ENCODE measurements at places on chromosomes 16 and 17. TPM values are rescaled to one million over a fixed set of nuclear protein-coding genes. Genes with fewer than 3 reads are reported as not detected.

- no peak for DNase-seq
Observed at GRCh38 chr17:31512796-31513195, 121.3 kb downstream of the RAB11FIP4 start.

GRCh38 chr17:1607971-1608320 is 20.7 kb downstream of the SLC43A2 start:
- no peak for DNase-seq

- DNase-seq, result no peak
Observed at GRCh38 chr17:66087073-66087472, 104.9 kb downstream of the CEP112 start.

GRCh38 chr16:84925092-84925772 is 86.1 kb downstream of the ZDHHC7 start:
- no peak for DNase-seq

- no peak for DNase-seq
Observed at GRCh38 chr16:2282866-2283555, 15.1 kb upstream of the RNPS1 start.

DNA sequence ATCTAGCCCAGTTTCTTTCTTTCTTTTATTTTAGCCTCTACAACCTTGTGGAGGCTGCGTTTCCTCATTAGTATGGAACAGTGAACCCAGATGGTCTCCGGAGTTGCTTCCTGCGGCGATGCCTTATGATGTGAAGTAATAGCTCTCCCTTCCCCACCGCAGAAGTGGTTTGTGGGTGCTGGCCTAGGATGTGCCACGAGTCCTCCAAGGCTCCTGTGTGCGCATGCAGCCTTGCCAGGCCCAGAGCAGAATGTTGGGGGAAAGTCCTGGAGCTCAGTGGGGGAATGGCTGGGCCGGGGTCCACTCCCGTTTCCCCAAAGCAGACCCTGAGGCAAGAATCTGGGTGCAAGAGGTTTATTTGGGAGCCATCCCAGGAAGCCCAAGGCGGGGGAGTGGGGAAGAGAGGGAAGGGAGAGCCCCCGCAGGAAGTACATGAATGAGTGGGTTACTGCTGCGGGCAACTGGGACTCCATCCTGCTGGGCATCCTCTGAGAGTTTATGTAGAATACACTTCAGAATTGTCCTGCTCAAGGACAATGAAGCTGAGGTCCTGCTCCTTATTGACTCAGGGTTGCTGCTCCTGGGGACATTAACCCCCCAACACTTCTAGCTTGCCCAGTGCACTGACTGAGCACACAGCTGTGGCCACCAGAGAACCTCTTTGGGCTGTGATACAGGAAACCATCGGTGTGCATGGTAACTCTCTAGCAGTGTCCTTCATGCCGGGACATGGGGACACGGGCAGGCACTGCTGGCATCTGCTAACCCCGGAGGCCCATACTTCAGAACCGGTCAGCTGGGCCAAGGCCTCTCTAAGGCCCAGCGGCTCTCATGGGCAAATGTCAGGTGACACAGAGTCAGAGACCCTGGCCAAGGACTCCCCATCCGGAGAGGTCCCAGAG is 3.7 kb upstream of the HCRT start:
- no peak for DNase-seq

GRCh38 chr16:89080196-89080853 is 13.3 kb upstream of the ACSF3 start:
- DNase-seq, result no peak

GRCh38 chr16:71311553-71312158 is 22.5 kb upstream of the CMTR2 start:
- no peak for DNase-seq

- DNase-seq, result peak; percentile 39
Observed at GRCh38 chr16:14097182-14097959, 26.3 kb downstream of the MRTFB start.

DNA sequence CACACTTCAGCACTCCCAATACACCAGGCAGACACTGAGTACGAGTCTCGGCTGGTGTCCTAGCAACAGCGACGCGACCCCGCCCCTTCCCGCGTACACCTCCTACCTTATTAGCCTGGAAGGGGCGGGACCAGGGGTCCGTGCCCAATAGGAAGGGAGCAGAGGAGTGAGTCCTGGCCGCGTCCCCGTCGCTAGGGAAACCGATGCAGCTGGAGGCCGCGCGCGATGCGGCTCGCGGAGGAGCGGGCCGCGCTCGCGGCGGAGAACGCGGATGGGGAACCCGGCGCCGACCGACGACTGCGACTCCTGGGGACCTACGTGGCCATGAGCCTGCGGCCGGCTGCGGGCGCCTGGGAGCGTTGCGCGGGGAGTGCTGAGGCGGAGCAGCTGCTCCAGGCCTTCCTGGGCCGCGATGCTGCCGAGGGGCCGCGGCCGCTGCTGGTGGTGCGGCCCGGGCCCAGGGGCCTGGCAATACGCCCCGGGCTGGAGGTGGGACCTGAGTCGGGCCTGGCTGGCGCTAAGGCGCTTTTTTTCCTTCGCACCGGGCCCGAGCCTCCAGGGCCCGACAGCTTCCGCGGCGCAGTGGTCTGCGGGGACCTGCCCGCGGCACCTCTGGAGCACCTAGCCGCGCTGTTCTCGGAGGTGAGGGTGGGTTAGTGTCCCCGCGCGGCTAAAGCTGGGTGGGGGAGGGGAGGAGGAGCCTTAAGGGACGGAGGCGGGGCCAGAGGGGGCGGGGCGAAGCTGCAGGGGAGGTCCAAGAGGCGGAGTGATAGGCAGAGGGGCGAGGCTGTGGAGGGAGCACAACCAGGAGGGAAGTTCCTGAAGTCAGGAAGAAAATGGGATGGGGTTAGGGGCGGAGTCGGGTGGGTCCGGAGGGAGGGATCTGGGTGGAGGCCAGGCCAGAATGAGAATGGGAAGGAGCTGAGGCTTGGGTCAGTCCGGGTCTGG is at the start of gene DNAH9:
Gene DNAH9, plus strand, starts transcription at position 197 of the 948 bp plus-strand sequence. Its CDS starts 29 bp downstream, at position 226.
- peak; percentile 94 for DNase-seq

DNA sequence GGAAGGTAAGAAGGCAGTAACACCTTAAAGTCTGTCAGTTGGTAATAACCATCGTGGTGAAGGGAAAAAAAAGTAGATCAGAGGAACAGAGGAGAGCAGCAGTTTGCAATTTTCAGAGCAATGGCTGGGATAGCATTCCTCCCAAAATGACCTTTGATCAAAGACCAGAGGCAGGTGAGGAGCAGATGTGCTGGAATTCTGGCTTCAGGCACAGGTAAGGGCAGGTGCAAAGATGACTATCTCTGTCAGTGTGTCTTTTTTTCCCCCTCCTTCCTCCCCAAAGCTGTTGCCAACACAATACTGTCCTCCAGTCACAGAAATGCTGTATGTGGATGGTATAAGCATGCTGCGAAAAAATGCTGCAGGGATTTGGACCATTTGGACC is 166.7 kb downstream of the XYLT1 start:
- no peak for DNase-seq

DNA sequence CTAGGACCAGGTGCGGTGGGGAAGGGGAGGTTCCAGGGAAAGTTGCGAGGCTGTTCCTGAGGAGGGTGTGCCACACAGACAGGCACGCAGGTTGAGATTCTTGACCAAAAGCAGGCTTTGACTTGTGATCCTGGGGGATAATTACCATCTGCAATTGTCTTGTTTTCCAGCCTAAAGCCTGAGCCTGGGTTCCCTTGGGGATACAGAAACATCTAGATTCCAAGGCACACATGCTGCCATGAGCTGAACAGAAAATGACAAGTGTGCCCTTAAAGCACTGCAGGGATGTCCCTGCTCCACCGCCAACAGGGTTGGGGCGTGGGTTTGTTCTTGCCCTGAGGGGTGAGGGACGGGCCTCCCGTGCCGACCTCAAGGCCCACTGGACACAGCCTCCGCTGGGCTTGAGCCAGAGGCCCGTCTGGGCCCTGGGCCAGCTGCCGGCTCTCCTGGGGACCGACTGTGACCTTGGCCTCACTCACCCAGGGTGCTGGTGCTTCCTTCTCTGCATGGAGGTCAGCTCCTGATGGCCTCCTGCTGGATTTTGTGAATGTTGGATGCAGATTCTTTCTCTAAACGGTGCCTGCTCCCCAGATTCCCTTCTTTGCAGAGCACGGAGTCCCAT is 14.0 kb downstream of the CA5A start:
- no peak for DNase-seq

DNA sequence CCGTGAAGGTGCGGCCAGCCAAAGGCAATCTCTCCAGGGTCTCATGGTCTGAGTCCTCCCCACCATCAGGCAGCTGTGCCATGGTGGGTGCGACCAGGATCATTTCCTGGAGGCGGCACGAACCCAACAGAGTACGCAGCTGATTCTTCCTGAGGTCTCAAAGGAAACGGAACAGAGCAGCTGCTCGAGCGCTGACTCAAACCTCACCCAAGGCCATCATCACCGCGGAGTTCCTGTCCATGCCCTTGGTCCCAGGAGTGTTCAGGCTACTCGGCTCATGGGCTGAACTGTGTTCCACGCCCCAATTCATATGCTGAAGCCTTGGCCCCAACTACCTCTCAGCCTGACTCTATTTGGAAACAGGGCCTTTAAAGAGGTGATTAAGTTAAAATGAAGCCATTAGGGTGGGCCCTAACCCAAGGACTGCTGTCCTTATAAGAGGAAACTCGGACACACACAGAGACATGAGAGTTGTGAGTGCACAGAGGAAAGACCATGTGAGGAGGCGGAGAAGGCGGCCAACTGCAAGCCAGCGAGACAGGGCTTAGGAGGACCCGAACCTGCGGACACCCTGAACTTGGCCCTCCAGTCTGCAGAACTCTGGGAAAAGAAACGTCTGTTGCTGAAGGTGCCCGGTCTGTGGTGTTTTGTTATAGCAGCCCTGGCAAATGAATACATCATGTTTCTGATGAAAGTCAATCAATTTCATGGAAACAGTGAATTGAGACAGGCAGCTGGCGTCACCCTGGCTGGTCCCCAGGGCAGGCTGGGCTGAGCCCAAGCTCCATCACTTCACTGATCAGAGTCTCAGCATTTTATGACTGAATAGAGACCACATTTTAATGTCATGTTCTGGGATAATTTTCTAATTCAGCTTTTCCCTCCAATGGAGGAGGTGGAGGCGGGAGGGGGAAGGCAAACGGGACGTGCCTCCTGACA is 13.7 kb downstream of the MXRA7 start:
- no peak for DNase-seq

GRCh38 chr16:13118091-13118490 is 216.7 kb downstream of the SHISA9 start:
- no peak for DNase-seq

DNA sequence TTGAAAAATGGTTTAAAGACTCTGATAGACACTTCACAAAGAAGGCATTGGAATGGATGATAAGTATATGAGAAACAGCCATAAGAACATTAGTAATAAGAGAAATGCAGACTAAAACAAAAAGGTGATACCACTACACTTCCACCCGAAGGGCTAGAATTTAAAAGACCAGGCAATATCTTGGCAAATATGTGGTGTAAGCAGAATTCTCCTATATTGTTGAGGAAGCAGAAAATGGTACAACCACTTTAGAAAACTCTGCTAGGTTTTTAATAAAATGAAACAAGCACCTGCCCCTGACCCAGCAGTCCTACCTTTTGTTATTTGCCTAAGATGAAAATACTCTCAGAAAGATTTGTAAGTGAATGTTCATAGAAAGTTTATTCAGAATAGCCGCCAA is 43.7 kb downstream of the MAP2K4 start:
- DNase-seq, result no peak

- no peak for DNase-seq
Observed at GRCh38 chr16:56542039-56542438, 22.2 kb upstream of the BBS2 start.

DNA sequence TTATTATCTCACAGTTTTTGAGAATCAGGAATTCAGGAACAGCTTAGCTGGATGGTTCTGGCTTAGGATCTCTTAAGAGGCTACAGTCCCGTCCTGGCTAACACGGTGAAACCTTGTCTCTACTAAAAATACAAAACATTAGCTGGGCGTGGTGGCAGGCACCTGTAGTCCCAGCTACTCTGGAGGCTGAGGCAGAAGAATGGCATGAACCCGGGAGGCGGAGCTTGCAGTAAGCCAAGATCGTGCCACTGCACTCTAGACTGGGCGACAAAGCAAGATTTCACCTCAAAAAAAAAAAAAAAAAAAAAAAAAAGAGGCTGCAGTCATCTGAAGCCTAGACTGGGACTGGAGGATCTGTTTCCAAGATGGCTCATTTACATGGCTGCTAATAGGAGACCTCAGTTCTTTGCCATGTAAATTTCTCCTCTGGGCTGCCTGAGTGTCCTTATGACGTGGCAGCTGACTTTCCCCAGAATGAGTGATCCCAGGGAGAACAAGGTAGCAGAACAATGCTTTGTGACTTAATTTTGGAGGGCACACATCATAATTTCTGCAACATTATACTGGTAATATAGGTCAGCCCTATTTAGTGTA is 95.8 kb upstream of the CORO6 start:
- DNase-seq, result no peak

GRCh38 chr16:3570420-3571062 is 6.7 kb downstream of the NLRC3 start:
- DNase-seq, result no peak

GRCh38 chr16:14302399-14303181 is 231.5 kb downstream of the MRTFB start:
- no peak for DNase-seq

GRCh38 chr17:34858591-34859565 is 102.4 kb downstream of the CCT6B start:
- DNase-seq, result no peak

- no peak for DNase-seq
Observed at GRCh38 chr17:61167075-61167474, 232.6 kb upstream of the TBX2 start.

GRCh38 chr17:81822996-81823819 is 9.9 kb downstream of the MCRIP1 start:
- no peak for DNase-seq

DNA sequence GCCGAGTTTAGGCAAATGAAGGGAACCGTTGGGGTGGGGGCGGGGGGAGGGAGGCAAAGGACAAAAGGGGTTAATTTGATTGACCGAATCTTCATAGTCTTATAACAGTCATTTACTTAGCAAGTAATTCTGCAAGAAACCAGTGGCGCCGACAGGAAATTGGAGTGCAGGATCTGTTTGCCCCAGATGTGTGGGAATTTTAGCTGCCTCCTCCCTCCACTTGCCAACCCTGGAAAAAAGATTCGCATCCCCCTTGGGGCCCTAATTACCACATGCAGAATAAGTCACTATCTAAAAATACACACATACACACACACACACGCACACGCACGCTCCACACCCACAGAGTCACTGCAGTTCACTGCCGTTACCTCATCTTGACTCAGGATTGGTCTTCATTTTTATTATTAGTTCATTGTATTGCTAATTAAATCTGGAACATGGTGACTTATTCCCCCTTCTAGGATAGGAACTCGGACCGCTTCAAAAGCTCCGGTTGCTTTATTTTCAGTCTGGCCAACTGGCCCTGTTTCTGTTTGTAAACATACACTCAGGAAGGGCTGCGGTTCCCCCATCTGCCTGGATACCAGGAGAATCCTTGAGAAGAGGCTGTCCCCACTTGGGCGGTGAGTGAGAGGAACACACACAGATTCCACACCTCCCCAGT is 241.6 kb upstream of the SALL1 start:
- DNase-seq, result no peak

The CD300E gene
- 0.24 TPM for polyA plus RNA-seq

The FDXR gene
- polyA plus RNA-seq, result 6.4 TPM

The P2RX5 gene
- polyA plus RNA-seq, result 0.63 TPM

The KRT33B gene
- polyA plus RNA-seq, result not detected

The CEP295NL gene
- polyA plus RNA-seq, result 0.34 TPM

The PLA2G10 gene
- polyA plus RNA-seq, result 1.0 TPM

The EFCAB5 gene
- 0.87 TPM for polyA plus RNA-seq

The SLC16A6 gene
- 0.61 TPM for polyA plus RNA-seq

The MAF gene
- 47.0 TPM for polyA plus RNA-seq

Measured in left renal pelvis (tissue), 4 donors.